ENCODE measurements at places on chromosomes 1 and 21.

GRCh38 chr1:213389061-213389581 is 338.1 kb downstream of the RPS6KC1 start:
- no peak for DNase-seq

GRCh38 chr1:222711319-222712252 is 705 bp downstream of the AIDA start:
- peak; percentile 58 for DNase-seq

DNA sequence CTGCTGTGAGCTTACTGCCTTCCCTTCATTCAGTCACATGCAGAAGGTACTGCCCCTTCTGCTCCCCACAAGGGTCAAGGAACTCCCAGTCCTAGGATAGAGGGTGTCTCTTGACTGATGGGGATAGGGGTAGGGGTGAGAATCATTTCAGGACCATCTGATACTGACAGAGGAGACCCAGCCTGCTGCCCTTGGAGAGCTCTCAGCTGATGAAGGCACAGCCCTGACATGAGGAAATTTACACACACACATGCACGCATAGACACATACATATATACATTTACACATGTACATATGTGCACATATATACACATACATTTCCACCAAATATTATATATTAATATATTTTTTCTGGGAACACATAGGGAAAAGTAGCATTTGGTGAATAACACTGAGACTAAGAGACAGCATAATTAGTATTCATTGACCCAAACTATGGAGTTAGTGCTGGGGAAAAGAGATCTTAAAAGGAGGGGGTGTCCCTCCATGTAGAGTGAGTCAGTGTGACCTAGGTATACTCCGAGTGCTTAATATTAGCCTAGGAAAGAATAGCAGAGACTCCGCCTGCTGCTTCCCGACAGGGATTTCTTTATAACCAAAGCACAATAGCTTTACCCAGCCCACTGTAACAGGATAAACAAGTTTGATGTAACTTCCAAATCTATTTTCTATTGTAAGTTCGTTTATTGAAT is 27.6 kb upstream of the HHAT start:
- no peak for DNase-seq

- DNase-seq: no peak
These were observed 951.3 kb downstream of the ADGRL2 start for GRCh38 chr1:82752046-82752445.
